ENCODE measurements at places on chromosomes 1 and 21. TPM values are rescaled to one million over a fixed set of nuclear protein-coding genes. Genes with fewer than 3 reads are reported as not detected.

DNA sequence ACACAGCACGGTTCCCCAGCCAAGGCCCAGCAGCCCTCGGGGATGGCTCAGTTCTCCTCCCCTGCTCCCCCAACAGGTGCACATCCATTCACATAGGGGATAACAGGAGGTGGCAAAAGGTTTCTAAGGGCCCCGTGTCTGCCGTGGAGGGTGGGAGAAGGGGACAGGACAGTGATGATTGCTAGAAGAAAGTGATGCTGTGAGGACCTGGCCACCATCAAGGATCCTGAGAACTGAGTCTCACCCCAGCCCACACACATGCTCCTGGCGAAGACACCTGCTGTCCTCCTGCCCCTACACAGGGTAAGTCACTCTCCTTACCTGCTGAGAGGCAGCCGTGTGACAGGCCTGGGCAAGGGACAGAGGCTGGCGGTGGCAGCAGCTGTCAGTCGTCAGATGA is 54.5 kb downstream of the GNG4 start:
- DNase-seq = no peak

DNA sequence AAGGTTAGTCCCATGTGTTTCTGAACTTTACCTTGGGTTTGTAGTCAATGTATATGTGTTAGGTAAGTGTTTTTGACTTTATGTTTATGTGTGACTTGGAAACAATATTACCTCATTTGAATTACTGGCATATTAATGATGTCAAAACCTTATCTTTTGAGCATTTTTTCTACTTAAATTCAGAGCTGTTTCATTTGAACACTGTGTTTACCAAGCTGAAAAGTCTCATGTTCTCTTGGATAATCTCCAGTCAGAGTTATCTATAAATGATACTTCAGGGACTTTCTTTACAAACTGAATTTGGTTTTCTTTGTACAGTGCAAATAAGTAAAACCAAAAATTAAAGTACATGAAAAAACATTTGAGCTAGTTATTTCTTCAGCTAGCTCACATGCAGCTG is 30.0 kb downstream of the ADAMTS1 start:
- DNase-seq = no peak

- no peak for DNase-seq
Observed at GRCh38 chr1:119602169-119602568, 45.9 kb downstream of the ZNF697 start.

The HRNR gene
- total RNA-seq = not detected

GRCh38 chr1:68347415-68347814 is 102.3 kb downstream of the RPE65 start:
- DNase-seq = no peak

DNA sequence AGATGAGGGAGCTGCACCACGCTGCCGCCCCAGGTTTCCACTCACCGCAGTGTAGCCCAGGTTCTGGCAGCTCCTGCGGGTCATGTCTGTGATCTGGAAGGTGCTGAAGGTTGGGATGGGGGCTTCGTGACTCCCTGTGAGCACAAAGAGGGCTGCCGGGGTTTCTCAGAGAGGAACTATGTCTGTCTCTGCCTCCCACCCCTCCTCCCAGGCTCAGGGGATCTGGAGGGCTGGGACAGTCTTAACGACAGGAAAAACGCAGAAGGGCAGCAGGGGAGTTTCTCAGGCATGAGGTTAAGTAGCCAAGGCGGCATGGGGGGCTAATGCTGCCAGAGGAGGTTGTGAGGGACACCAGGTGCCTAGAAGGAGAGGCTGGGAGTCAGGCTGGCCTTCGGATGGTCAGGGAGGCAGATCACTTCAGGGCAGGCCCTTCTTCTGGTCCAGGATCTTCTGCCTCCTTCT is 656 bp downstream of the SH2D2A start:
- no peak for DNase-seq

DNA sequence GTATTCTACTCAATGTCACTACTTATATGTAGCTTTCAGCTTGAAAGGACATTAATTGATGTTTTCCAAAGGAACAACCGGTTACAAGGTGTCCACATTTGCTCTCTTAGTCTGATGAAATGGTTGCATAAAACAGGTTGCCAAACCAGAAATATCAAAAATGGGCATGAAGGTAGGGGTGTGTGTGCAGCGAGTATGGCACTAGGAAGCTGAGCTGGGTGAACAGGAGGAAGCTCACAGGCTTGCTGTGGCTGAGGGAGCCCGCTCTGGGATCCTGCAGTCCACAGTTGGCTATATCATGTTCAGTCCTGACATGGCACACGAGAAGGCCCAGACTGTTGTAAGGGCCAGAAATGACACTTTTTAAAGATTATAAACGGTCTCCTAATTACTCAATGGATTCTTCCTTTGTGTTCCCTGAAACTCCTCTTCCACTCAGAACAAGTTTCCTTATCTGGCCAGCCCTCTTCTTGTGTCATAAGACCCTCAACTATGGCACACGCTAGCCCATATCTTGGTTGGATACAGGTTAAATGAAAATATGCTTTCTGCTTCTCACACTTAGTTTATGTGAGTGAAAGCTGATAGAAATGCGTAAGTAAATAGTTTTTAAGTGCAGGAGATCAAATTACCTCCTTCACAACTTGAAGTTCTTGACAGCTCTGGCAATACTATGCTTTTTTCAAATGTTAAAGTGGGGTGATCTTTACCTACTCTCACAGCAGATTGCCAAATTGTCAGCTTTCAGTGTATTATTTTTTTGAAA is 201.5 kb downstream of the LMO4 start:
- DNase-seq = no peak

GRCh38 chr1:105664495-105664894 is 1392.0 kb upstream of the PRMT6 start:
- no peak for DNase-seq

GRCh38 chr1:147486876-147487656 is 54.2 kb upstream of the BCL9 start:
- DNase-seq = no peak

The PIGR gene
- total RNA-seq = 0.25 TPM

The OLFML3 gene
- 108 TPM for total RNA-seq

The WLS gene
- total RNA-seq = 68.0 TPM

GRCh38 chr1:224169718-224170270 is 13.2 kb upstream of the DEGS1 start:
- DNase-seq = no peak

GRCh38 chr1:179586107-179586823 is 5.4 kb upstream of the TDRD5 start:
- DNase-seq = no peak

GRCh38 chr1:209512821-209513220 is 70.7 kb upstream of the CAMK1G start:
- no peak for DNase-seq
